ENCODE measurements at places on chromosomes 4 and X. TPM values are rescaled to one million over a fixed set of nuclear protein-coding genes. Genes with fewer than 3 reads are reported as not detected.

BCAP31 gene
- 104 TPM for total RNA-seq

STBD1 gene
- not detected for total RNA-seq

IL1RAPL2 gene
- total RNA-seq, result not detected

NDST4 gene
- total RNA-seq, result not detected

TREX2 gene
- total RNA-seq, result 0.80 TPM

FATE1 gene
- not detected for total RNA-seq

NSD2 gene
- total RNA-seq, result 139 TPM

GAGE1 gene
- not detected for total RNA-seq

DNA sequence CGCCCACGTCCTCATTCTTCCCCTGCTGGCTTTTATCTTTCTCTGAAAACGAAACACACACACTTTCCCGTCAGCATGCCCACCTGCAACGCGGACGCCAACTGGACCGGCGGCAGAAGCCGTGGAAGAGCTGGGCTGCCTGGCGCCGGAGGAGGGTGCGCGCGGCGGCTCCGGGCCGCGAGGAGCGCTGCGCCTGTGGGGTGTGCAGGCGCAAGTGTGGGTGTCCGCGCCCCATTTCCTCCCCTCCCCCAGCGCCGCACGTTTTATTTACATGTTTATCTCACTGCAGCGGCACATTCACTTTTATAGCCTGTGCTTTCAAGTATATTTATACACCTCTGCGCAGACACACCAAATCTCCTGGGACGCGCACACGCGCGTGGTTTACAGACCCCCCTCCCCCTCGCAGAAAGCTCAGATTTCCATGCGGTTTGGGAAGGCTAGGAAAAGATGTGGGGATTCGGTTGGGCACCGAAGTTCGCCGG is 1.5 kb downstream of the PITX2 start:
- no peak for DNase-seq

DNA sequence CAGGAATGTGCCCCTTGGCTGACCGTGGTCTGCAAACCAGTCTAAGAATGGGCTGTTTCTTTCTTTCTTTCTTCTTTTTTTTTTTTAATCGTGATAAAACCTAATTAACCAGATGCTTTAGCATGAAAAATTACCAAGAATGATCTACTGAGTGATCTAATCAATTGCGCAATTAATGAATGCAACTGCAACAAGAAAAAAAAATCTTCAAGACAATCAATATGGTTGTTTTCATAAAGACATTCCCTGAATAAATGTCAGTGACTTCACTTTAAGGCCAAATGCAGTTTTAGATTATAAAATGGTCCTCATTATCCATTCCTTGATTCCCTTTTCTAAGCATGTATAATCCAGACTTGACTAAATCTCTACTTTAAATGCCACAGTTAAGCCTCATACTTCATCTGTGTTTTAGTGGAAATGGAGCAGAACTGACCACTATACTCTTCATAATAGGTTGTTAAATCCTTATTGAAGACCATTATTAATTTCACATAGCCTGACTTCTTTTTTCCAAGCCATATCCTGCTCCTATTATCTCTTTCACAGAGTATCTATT is 51.6 kb upstream of the SETD7 start:
- DNase-seq, result no peak

GRCh38 chr4:89723096-89723495 is 113.9 kb downstream of the SNCA start:
- no peak for DNase-seq

GRCh38 chrX:78333521-78333920 is 6.1 kb upstream of the CYSLTR1 start:
- DNase-seq, result no peak

GRCh38 chrX:19649226-19649995 is 134.1 kb upstream of the MAP3K15 start:
- no peak for DNase-seq

DNA sequence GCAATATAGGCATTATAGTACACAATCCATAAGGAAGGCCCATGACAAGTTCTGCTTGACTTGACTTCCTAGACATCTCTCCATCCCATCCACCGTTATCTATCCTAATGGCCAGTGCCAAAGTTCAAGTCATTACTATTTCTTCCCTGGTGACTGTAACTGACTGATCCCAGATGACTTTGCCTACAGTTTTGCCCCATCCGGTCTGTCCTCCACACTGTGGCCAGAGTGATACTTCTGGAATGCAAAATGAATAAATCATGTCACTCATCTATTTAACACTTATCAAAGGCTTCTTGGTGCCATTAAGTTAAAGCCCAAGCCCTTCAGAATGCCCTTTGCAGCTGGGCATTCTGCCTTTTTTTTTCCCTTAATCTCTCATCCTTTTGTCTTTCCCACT is 130.8 kb downstream of the PPARGC1A start:
- DNase-seq, result no peak

DNA sequence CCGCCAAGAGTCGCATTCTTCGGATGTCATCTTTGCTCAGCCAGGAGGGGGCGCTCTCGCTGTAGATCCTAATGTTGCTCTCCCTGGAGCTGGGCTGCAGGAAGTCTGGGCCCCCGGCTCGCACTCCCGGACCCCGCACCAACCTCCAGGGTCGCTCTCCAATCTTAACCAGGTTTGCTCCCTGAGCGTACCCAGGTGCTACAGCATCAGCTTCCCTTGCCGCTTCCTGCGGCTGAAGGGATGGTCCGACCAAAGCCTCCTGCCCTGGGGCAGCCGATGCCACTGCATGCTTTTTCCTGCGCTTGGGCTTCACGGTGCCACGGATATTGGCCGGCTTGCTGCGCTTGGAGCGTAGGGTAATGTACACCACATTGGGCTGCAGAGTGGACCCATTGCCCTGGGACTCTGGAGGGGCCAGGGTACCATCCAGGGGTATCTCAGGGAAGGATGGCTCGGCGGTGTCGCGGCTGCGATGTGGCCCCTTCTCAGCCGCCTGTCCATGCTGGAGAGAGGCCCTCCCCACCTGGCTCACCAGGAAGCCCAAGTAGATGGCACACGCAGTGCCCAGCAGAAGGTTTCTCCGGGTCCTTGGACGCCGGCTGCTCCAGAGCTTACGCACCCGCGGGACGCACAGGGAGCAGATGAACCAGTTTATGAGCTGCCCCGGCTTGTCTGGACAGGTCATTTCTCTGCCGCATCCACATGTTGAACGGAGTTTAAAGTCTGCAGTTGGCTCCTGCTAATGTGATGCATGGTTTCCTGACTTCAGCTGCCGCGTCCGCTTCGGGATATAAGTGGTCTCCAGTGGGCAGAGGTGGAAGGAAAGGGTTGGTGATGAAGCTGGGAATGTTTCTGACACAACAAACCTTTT is 1.9 kb downstream of the GASK1B start:
- DNase-seq, result no peak

GRCh38 chr4:114905017-114905416 is 208.4 kb downstream of the NDST4 start:
- DNase-seq, result no peak

DNA sequence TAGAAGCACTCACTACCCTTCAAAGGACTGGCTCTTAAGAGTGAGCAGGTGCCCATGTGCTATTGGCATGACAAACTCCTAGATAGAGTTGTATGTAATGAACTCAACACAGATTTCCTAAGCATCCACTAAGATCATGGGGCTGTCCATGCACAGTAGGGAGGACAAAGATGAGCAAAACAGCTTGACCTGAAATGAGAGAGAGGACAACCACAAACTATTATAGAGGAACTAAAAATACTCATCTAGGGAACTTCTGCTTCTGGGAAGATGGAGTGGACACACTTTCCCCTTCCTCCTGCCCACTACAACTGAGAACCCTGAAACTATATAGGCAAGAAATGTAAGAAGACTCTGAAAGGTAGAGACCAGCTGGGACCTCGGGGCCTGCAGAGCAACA is 20.8 kb upstream of the TMEM128 start:
- no peak for DNase-seq

- no peak for DNase-seq
Measured at GRCh38 chrX:112672788-112673560, 6.8 kb downstream of the LHFPL1 start.

GRCh38 chr4:28557755-28558154 is 1697.1 kb downstream of the STIM2 start:
- DNase-seq, result no peak

- DNase-seq, result peak; percentile 55
Measured at GRCh38 chrX:154991039-154991438, 31.5 kb downstream of the F8 start.

DNA sequence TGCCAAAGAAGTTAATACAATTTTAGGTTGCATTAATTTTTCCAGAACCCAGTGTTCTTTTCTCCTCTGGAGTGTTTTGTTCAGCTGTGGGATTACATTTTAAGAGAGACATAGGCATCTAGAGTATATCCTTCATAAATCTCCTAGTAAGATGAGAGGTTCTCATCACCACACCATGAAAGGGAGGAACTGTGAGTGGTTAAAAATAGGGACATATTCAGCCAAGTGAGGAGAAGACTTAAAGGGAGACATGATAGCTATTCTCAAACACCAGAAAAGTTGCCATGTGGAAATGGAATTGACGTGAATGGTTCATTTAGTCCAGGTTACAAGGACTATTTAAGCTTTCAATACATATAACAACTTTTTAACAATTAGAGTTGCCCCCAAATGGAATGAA is 6.5 kb upstream of the MRPL1 start:
- DNase-seq, result no peak

DNA sequence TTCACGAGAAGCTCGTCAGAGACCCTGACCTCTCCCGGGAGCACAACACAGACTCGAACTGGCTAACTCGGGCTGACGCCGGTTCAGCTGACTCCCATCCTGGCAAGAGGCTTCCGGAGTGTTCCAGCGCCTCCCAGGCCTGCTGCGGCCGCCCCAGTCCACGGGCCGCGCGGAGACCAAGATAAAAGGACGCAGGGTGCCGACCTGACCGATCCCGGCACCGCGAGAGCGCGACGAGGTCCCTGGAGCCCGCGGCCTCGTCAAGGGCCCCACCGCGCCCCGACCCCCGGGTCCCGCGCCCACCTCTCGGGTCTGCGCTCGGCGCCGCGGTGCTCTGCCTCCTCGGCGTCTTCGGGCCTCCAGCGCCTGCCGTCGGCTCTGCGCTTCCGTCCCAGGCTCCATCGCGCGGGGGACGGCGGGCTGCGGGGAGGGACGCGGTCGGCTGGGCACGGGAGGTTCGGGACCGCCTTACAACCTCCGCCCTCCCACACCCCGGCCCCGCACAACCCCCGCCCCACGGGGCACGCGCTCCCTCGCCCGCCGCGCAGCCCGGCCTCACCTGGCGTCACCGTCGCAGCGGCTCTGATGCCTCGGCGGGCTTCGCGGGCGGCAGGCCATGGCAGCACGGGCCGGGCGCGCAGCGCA is 426 bp downstream of the SLBP start:
- no peak for DNase-seq

- DNase-seq, result no peak
Measured at GRCh38 chrX:12790885-12791256, 341 bp upstream of the PRPS2 start.

DNA sequence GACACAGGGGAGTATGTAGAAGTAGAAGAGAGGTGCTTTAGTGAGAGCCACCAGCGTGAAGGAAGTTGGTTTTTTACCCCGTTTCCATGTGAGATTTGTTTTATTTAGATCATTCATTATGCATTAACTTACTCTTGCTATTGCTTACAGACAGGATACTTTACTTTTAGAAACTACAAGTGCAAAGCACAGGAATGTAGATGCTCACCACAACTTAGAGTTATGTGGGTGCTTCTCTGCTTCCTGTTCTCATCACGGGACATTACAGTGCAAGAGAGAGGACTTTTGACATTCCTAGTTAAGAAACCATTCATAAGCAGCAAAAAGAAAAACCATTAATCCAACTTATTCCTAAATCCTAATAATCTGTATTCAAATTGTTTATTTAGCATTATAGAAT is 25.6 kb upstream of the SPANXD start:
- no peak for DNase-seq

DNA sequence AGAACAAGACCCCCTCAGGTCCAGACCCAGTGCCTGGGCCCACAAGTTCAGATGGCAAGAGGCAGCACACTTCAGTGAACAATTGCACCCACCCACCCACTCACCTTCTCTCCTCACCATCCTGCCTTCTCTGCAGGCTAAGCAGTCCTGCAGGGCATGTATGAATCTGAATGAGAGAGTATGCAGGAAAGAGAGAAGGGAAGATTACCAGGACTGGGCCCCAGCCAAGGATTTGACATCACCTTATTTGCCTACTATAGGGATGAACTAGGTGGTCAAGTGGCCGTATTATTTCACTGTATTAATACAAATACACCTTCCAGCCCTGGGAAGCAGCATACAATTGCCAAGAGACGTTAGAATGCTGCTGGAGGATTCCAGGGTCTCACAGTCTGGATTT is 2.1 kb upstream of the ZNF141 start:
- DNase-seq, result no peak

DNA sequence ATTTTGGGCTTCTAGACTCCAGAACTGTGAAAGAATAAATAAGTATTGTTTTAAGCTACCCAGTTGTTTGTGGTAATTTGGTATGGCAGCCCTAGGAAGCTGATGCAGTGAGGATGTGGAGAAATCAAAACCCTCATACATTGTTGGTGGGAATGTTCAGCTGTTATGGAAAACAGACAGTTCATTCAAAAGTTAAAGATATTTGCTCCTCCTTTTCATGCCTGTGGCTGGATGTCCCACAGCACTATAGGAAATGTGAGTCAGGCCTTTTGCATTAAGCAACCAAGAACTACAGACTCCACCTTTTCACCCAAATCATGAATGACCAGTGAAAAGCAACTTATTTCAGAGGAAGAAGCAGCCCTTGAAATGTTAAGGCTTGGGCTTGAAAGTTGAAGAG is 6.7 kb downstream of the BBS12 start:
- no peak for DNase-seq

DNA sequence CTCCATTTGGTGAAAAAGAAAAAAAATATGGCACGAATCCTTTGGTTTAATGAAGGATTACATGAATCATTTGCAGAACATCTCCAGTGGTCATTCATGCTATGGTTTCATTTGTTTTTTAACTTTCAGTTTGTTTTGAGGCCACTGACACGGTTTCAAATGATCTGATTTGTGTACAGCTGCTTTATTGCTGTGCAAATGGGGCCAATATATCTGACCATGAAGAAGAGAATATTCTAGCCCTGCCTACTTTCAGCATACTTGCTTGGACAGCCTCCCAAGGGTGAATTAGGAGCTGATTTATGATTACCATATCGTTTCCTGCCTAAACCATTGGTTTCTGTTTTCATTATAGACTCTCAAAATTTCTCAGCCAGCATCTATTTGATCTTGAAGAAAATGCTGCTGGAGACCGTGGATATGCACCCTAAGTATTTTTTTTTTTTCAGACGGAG is 30.7 kb downstream of the SPARCL1 start:
- no peak for DNase-seq

- DNase-seq, result no peak
Measured at GRCh38 chrX:107451731-107452130, 2.3 kb downstream of the FRMPD3 start.

Measured in GM12878 (cell line).